ENCODE measurements at places on chromosomes 1 and 21.

GRCh38 chr1:77668924-77669449 lies 13.5 kb downstream of the ZZZ3 start:
- DNase-seq: no peak

- DNase-seq: no peak
These were observed 13.8 kb downstream of the EPHX4 start for GRCh38 chr1:92043621-92044020.

DNA sequence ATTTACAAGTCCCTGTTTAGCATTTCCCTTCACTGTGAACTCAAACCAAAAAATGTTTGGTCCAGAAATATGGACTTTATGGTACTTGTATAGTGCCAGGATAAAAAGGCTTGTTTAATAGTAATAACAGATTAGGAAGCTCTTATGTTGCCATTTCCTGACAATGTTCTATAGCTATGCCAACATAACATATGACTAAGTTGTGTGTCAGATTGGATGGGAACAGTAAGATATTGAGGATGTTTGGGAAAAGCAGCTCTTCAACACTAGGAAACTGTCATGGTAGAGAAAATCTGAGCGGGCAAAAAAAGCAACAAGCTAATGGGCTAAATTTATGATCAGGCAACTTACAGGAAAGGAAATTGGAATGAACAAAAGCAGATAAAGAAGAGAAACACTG lies 287.1 kb upstream of the ADGRL4 start:
- DNase-seq: no peak

GRCh38 chr21:34994766-34995631 lies 54.1 kb downstream of the RUNX1 start:
- DNase-seq: no peak

- DNase-seq: no peak
These were observed 63.3 kb downstream of the POFUT2 start for GRCh38 chr21:45224189-45224938.

DNA sequence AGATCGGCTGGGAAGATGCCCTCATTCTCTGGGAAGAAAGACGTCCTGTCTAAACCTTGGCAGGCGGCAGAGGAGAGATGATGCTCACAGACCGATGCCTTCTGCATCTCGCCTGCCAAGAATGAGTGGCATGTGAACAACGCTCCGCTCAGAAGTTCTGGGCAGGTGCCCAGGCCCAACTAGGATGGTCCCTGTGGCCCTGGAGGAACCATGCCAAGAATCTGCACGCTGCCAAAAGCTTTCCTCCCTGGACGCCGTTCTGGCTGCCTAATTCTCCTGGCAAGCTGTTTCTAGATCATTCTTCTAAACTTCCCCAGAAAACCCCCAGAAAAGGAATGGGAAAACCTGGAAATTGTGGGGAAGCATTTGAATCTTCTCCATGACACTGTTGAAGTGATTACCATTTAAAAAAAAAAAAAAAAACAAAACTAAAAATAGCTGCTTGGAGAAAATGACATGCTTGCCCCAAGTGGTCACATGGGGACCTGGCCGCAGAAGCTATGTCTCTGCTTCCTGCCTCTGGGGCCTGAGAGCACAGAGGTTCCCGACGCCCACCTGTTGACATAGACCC lies 440.9 kb downstream of the PRDM2 start:
- no peak for DNase-seq

- DNase-seq: no peak
These were observed 5.4 kb downstream of the HSD11B1 start for GRCh38 chr1:209710093-209710492.

- DNase-seq: no peak
These were observed 518 bp downstream of the PLOD1 start for GRCh38 chr1:11935057-11935412.

DNA sequence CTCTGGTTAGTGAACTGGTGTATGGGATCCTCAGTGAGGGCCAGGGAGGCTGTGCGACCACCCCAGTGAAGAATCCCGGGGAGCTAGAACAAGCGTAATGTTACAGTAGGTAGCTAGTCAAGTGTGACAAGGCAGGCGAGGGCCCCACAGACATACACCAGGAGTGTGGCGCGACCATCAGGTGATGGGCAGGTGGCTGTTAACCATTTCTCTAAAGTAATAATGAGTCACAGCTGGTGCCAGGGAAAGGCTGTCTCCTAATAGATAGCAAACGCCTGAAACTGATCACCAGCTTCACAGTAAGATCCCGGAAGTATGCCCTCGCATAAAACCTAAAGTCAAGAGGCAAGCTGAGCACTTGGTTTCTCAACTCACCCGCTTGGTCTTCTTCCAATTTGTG lies 40.5 kb upstream of the TARBP1 start:
- no peak for DNase-seq

GRCh38 chr1:205690122-205690756 lies 9.9 kb upstream of the SLC45A3 start:
- no peak for DNase-seq

GRCh38 chr21:17513214-17514123 lies 626 bp downstream of the CXADR start:
- peak; percentile 58 for DNase-seq

DNA sequence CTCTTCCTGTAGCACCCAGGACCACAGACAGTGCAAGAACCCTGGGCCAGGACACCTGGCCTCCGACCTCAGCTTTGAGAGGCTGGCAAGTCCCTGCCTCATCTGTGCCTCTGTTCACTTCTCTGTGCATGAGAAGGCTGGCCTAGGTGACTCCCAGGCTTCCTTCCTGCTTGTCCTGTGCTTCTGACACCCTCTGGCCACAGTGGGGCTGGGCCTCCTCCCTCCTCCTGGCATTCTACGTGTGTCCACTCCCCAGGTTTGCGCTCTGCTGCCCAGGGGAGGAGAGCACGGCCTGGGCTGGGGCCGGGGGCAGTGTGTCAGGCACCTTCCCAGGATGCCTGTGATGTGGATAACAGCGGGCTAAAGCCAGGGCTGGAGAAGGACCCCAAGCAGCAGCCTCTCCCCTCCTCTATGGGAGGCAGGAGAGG lies 30.3 kb upstream of the PKP1 start:
- DNase-seq: peak; percentile 16

DNA sequence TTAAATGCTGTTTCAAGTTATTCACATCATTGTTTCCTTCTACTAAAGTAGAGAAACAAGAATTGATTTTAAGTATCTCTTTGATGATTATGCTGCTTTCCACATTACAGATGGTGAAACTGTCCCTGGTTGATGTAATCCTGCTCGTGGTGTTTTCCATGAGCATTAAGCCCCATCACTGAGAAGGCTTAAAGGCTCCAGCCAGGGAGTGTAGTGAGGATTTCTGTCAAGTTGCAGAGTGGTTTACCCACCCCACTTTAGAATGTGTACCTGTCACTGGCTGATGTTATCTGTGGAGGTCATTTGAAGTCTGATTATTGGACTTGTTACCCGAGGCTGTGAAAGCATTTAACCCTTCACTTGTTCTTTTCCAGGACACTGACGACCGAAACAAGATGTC lies 12.9 kb downstream of the CERS2 start:
- no peak for DNase-seq

GRCh38 chr1:72606216-72606810 lies 324.0 kb upstream of the NEGR1 start:
- DNase-seq: no peak

DNA sequence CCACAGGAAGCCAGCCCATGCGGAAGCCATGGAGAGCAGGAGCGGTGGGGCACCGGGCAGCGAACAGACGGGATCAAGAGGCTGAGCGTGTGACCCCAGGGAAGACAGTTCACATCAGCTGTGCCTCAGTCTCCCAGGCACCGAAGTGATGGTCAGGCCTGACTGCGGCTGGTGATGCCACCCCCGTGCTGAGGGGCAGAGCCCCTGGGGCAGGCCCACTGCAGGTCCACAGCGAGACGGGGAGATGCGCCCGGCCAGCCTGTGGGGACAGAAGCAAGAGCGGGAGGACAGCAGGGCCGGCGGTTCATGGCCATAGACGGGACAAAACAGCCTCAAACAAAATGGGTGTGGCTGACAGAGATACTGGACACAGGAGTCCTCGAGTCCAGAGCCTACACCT lies 93.8 kb downstream of the RIPK4 start:
- no peak for DNase-seq

- no peak for DNase-seq
These were observed 361.6 kb upstream of the PLD5 start for GRCh38 chr1:242886137-242886536.

DNA sequence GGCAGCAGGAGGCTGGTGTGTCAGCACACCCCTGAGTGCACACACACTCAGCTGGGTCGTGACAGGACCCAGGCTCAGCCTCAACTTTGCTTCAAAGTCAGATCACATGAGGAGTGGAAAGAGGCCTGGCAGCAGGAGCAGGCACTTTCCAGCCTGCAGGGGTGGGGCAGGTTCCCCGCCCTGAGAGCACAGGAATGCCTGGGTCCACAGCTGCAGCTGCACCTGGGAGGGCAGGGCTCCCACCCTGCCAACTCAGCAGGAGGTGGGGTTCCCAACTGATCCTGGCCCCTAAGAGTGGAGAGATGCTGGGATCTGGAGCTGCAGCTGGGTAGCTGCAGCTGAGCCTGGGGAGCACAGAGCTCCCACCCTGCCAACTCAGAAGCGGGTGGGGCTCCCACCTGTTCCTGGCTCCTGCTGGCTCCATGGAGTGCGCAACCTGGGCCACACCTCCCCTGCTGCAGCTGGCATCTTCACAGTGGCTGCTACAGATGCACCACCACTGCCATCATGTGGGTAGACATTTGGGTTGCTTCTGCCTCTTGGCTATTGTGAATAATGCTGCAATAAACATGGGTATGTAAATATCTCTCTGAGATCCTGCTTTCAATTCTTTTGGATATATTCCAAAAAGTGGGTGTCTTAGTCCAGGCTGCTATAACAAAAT lies 415.4 kb downstream of the TTLL7 start:
- DNase-seq: no peak

- DNase-seq: no peak
These were observed 47.7 kb downstream of the MEGF6 start for GRCh38 chr1:3563610-3564009.

DNA sequence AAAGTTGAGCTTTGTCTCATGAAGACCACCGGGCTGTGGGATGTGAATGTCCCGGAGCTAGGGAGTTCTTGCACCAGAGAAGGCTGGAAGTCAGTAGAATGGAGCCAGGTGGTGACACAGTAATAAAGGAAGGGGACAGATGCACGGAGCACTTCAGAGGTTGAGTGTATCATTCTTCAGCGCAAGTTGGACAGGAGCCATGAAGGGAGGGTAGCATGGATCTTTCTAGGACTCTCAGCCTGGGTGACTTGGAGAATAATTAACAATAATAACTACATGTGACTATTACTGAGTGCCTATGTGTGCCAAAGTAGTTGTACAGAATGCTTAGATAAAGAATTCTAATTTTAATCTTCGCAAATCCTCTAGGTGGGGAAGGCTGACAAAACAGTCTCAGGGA lies 258.7 kb upstream of the AJAP1 start:
- DNase-seq: no peak

GRCh38 chr1:182069028-182069466 lies 7.5 kb upstream of the ZNF648 start:
- peak; percentile 40 for DNase-seq

All from mesothelial cell of epicardium (in vitro differentiated cells).